ENCODE measurements at places on chromosomes 1 and 21. TPM values are rescaled to one million over a fixed set of nuclear protein-coding genes. Genes with fewer than 3 reads are reported as not detected.
A peak's percentile ranks its signal among the peaks of the same experiment; 100 is the strongest.

GRCh38 chr1:43975249-43975961 lies 645 bp downstream of the ATP6V0B start:
- peaks cover 45% of the 10 kb centered on the region for H3K36me3 ChIP-seq
- H3K27ac ChIP-seq: peak overlapping the region; percentile 89
- no peaks in the 10 kb centered on the region for H3K27me3 ChIP-seq
- peaks cover 59% of the 10 kb centered on the region for H3K4me1 ChIP-seq
- peak overlapping the region; percentile 89 for H3K4me3 ChIP-seq
- DNase-seq: peak; percentile 58

GRCh38 chr1:174580801-174581200 lies 133.0 kb downstream of the GPR52 start:
- peaks cover 4% of the 10 kb centered on the region for H3K36me3 ChIP-seq
- H3K4me3 ChIP-seq: no peak overlapping the region
- no peak for DNase-seq
- H3K4me1 ChIP-seq: no peaks in the 10 kb centered on the region

GRCh38 chr1:227777156-227777555 lies 38.3 kb upstream of the PRSS38 start:
- H3K4me1 ChIP-seq: peaks cover 33% of the 10 kb centered on the region
- no peak overlapping the region for H3K4me3 ChIP-seq
- H3K27me3 ChIP-seq: no peaks in the 10 kb centered on the region
- H3K27ac ChIP-seq: no peak overlapping the region

DNA sequence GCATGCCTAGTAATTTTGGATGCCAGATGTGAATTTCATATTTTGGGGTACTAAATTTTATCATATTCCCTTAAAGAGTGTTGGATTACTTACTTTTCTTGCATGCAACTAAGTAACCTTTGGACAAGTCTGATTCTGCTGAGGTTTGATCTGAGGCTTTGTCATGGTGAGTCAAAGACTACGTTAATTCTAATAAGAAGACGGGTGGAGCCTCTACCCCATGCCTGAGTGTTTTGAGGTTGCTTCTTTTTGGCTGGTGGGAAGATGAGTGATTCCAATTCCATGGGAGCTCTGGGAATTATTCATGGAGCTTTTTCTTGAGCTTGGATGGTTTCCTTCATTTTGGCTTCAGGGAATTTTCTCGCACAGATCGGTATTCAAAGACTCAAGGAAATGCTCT lies 11.6 kb upstream of the PCP4 start:
- H3K4me1 ChIP-seq: no peaks in the 10 kb centered on the region
- no peak for DNase-seq
- no peak overlapping the region for H3K4me3 ChIP-seq
- H3K27me3 ChIP-seq: no peaks in the 10 kb centered on the region
- H3K36me3 ChIP-seq: no peaks in the 10 kb centered on the region

GRCh38 chr1:19613171-19613703 lies 30.9 kb upstream of the NBL1 start:
- no peak overlapping the region for H3K4me3 ChIP-seq
- H3K4me1 ChIP-seq: peaks cover 6% of the 10 kb centered on the region
- no peak overlapping the region for H3K27ac ChIP-seq

GRCh38 chr21:38159355-38159754 lies 97.4 kb upstream of the KCNJ15 start:
- H3K4me1 ChIP-seq: no peaks in the 10 kb centered on the region
- DNase-seq: peak; percentile 66
- no peak overlapping the region for H3K4me3 ChIP-seq
- no peaks in the 10 kb centered on the region for H3K36me3 ChIP-seq
- H3K27me3 ChIP-seq: peaks cover 10% of the 10 kb centered on the region

DNA sequence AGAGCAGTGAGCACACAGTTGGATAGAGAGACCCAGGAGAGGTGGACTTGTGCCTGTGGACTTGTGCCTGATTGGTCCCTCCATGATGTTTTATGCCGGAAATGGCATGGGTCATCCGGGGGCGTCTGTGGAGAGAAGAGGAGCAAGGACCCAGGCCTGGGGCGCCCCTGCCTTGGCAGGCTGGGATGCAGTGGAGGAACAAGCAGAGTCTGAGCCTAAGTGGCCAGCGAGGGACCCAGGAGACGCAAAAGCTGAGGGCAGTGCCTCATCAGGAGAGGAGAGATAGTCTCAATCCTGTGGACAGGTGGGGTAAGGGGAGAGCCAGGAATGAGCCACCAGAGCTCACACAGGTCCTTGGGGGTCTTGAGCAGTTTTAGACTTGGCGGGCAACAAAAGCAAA lies 146.9 kb downstream of the PCBP3 start:
- no peak overlapping the region for H3K4me3 ChIP-seq
- no peak for DNase-seq
- no peak overlapping the region for H3K27ac ChIP-seq
- no peaks in the 10 kb centered on the region for H3K36me3 ChIP-seq

DNA sequence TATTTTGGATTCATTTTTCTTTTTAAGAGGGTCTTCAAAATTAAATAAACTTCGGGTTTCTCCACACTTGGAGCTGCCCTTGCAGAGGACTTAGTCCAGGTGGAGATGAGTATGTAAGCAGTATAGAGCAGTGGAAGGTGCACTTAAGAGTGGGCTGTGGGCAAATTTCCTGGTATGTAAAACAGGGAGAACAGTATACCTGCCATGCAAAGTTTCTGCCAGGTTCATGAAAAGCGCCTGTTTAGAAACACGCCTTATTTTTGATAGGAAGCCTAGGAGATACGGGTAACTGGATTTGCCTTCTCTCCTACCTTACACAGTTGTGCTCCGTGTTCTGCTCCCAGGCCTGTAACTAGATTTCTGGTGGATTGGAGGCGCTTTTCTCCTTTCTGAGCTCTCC lies 1.2 kb downstream of the KDM4A start:
- peaks cover 23% of the 10 kb centered on the region for H3K36me3 ChIP-seq
- H3K4me1 ChIP-seq: peaks cover 25% of the 10 kb centered on the region
- H3K4me3 ChIP-seq: peak overlapping the region; percentile 98
- DNase-seq: no peak
- peak overlapping the region; percentile 50 for H3K27ac ChIP-seq
- peaks cover 4% of the 10 kb centered on the region for H3K27me3 ChIP-seq

GRCh38 chr21:36725793-36726386 lies 27.0 kb downstream of the SIM2 start:
- H3K4me1 ChIP-seq: no peaks in the 10 kb centered on the region
- no peaks in the 10 kb centered on the region for H3K36me3 ChIP-seq
- no peak for DNase-seq
- no peak overlapping the region for H3K27ac ChIP-seq
- H3K4me3 ChIP-seq: no peak overlapping the region
- H3K27me3 ChIP-seq: peaks cover 3% of the 10 kb centered on the region

GRCh38 chr1:154182344-154183045 lies 9.4 kb downstream of the TPM3 start:
- H3K36me3 ChIP-seq: peaks cover 52% of the 10 kb centered on the region
- peak overlapping the region; percentile 100 for H3K27ac ChIP-seq
- peaks cover 51% of the 10 kb centered on the region for H3K4me1 ChIP-seq
- peak; percentile 92 for DNase-seq
- H3K27me3 ChIP-seq: peaks cover under 1% of the 10 kb centered on the region
- H3K4me3 ChIP-seq: peak overlapping the region; percentile 99

GRCh38 chr1:37647281-37647680 lies 12.6 kb upstream of the RSPO1 start:
- no peak for DNase-seq
- no peak overlapping the region for H3K4me3 ChIP-seq
- H3K4me1 ChIP-seq: no peaks in the 10 kb centered on the region
- H3K36me3 ChIP-seq: no peaks in the 10 kb centered on the region
- H3K27ac ChIP-seq: no peak overlapping the region
- H3K27me3 ChIP-seq: peaks cover 14% of the 10 kb centered on the region

DNA sequence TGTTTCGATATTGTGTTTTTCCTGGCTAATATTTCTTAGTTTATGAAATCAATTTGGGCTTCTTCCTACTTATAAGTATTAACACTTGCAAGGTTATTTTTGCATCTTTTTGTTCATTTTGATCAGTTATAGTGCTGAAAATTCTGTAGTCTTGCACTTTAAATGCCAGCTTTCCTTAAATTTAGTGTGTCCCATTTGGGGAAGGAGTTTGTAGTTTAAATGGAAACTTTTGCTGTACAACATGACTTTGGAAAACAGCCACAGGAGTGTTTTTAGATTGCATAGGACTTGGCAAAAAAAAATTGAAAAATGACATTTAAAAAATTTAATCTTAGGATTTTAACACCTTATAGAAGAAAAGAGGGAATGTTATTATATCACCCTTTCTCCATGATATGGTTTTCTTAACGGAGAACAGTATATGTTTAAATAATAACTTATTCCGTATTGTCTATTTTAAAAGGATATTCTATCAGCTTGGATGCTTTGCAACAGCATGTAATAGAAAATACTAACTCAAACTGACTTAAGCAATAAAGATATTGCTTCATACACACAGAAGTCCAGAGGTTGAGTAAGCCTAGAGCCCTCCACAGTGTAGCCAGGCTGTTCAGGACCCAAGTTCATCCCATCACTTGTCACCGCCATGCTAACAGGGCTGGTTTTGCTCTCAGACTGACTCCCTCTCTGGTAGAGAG lies 53.8 kb downstream of the LYPLAL1 start:
- no peak overlapping the region for H3K4me3 ChIP-seq
- H3K4me1 ChIP-seq: no peaks in the 10 kb centered on the region
- no peak for DNase-seq
- H3K27ac ChIP-seq: no peak overlapping the region
- H3K27me3 ChIP-seq: no peaks in the 10 kb centered on the region
- peaks cover 2% of the 10 kb centered on the region for H3K36me3 ChIP-seq

DNA sequence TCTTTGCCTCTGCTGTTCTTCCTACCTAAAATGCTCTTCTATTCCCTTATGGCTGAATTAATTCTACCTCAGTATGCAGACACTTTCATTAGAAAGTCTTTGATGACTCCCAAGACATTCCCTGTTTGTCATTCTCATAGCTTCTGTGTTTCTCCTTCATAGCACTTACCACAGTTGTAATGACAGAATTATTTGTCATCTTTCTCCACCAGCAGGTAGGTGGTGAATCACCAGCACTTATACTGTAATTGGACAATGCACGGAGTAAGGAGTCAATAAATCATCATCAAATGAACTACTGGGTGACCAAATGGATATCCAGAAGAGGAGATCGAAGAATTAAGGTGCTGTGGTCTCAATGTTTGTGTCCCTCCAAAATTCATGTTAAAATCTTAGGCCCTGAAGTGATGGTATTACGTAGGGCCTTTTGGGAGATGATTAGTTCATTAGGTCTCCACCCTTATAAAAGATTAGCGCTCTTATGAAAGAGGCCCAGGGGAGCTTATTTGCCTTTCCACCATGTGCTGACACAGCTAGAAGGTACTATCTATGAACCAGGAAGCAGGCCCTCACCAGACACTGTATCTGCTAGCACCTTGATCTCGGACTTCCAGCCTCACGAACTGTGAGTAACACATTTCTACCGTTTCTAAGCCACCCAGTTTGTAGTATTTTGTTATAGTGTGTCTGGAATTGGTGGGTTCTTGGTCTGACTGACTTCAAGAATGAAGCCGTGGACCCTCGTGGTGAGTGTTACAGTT lies 2.4 kb upstream of the CCT8 start:
- DNase-seq: no peak
- H3K4me3 ChIP-seq: peak overlapping the region; percentile 71
- H3K36me3 ChIP-seq: peaks cover 35% of the 10 kb centered on the region
- no peaks in the 10 kb centered on the region for H3K27me3 ChIP-seq
- peak overlapping the region; percentile 90 for H3K27ac ChIP-seq
- peaks cover 69% of the 10 kb centered on the region for H3K4me1 ChIP-seq

GRCh38 chr1:93253516-93253915 lies 73.0 kb downstream of the CCDC18 start:
- no peaks in the 10 kb centered on the region for H3K27me3 ChIP-seq
- no peaks in the 10 kb centered on the region for H3K4me1 ChIP-seq
- peaks cover 56% of the 10 kb centered on the region for H3K36me3 ChIP-seq

GRCh38 chr1:67188137-67188536 lies 21.9 kb downstream of the IL23R start:
- no peaks in the 10 kb centered on the region for H3K27me3 ChIP-seq
- H3K4me1 ChIP-seq: peaks cover 1% of the 10 kb centered on the region
- no peak for DNase-seq
- H3K36me3 ChIP-seq: no peaks in the 10 kb centered on the region
- no peak overlapping the region for H3K27ac ChIP-seq

- peak overlapping the region; percentile 27 for H3K27ac ChIP-seq
- H3K4me1 ChIP-seq: peaks cover 53% of the 10 kb centered on the region
- DNase-seq: no peak
- H3K4me3 ChIP-seq: no peak overlapping the region
- no peaks in the 10 kb centered on the region for H3K27me3 ChIP-seq
Measured at GRCh38 chr1:223730479-223731132, 18.3 kb downstream of the CAPN2 start.

- H3K36me3 ChIP-seq: peaks cover 28% of the 10 kb centered on the region
- H3K4me3 ChIP-seq: peak overlapping the region; percentile 29
- no peaks in the 10 kb centered on the region for H3K27me3 ChIP-seq
- peak overlapping the region; percentile 26 for H3K27ac ChIP-seq
Measured at GRCh38 chr1:116777831-116778830, 23.9 kb downstream of the CD2 start.

GRCh38 chr1:1471389-1472052 lies at the start of gene ATAD3B:
Gene ATAD3B (plus strand): TSS chr1:1471765. CDS start chr1:1471885, 120 bp downstream.
- peak within 1 kb of the TSS; percentile 91 for H3K27ac ChIP-seq
- peaks cover 27% of the 10 kb centered on the region for H3K4me1 ChIP-seq
- peak within 1 kb of the TSS; percentile 93 for H3K4me3 ChIP-seq
- peaks cover 2% of the 10 kb centered on the region for H3K36me3 ChIP-seq
- no peaks in the 10 kb centered on the region for H3K27me3 ChIP-seq
- DNase-seq: peak; percentile 94

DNA sequence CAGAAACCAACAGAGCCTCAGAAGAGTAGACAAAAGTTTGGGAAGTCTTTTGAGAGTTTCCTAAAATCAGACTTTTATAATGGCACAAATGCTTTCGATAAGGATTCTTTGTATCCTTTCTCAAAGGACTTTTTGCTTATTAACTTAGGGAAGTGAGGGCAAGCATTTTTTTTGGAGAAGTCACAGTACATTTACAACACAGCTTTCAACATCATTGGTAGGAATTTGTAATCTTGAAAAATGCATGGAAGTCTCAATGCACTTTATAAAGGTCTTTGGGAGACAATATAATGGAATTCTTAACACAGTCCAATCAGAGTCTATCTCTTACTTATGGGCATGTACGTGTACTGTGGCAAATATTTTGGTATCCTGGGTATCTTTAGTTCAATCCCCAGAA lies 325.8 kb upstream of the NR5A2 start:
- H3K27ac ChIP-seq: no peak overlapping the region
- no peaks in the 10 kb centered on the region for H3K36me3 ChIP-seq
- no peak overlapping the region for H3K4me3 ChIP-seq
- H3K27me3 ChIP-seq: peaks cover 11% of the 10 kb centered on the region

The SPRR2D gene
- total RNA-seq: not detected

The WNT3A gene
- not detected for total RNA-seq

The ATAD3C gene
- 1.4 TPM for total RNA-seq

The HSPG2 gene
- total RNA-seq: 3.2 TPM
